ENCODE measurements at places on chromosomes 3 and 15.
A peak's percentile ranks its signal among the peaks of the same experiment; 100 is the strongest.

GRCh38 chr15:62607643-62608042 is 434.9 kb upstream of the TPM1 start:
- DNase-seq: no peak

- no peak for DNase-seq
Observed at GRCh38 chr3:64462203-64462602, 225.6 kb downstream of the ADAMTS9 start.

DNA sequence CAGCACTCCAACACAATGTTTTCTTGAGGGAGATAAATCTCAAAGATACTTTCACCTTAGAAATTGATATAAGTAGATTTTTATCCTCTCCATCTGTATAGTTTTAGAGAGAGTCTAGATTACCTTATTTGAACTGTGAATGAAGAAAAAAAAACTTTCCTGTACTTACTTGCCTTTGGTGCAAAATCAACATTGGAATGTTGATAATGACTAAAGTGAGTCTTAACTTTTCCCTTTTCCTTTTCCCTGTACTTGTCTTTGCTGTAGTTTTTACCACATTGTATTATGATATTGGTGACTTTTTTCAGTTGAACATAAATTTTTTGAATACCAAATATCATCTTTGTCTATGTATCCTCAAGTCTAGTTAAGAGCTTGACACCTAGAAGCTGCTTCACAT is 6.7 kb downstream of the ALCAM start:
- no peak for DNase-seq

- DNase-seq: peak; percentile 41
Observed at GRCh38 chr3:129278966-129279906, 566 bp downstream of the HMCES start.

- no peak for DNase-seq
Observed at GRCh38 chr3:101941318-101942040, 92.2 kb downstream of the NFKBIZ start.

- DNase-seq: no peak
Observed at GRCh38 chr3:89635137-89635536, 527.7 kb downstream of the EPHA3 start.

DNA sequence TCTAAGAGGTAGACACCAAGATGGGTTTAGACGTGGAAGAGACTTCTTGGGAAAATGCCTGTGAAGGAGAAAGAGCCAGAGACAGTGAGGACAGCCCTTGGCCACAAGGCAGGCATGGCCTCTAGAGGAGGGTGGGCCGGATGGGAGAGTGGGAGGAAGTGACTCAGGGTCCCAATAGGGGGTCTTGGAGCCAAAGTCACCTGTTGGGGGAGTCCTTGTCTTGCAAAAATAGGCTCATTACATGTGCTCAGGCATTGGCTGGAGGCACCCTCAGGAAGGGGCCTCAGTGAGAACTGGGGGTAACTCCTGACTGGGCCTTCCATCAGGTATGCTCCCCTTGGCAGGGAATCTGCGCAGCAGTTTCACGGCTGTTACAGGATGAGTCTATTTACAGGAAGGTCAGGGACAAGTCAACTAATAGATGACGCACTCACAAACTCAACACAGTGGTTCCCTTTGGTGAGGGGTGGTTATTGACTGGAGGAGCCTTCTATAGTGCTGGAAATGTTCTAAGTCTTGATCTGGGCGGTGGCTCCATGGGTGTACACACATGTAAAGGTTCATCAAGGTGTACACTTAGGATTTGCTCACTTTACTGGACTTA is 259.6 kb downstream of the XXYLT1 start:
- DNase-seq: no peak

DNA sequence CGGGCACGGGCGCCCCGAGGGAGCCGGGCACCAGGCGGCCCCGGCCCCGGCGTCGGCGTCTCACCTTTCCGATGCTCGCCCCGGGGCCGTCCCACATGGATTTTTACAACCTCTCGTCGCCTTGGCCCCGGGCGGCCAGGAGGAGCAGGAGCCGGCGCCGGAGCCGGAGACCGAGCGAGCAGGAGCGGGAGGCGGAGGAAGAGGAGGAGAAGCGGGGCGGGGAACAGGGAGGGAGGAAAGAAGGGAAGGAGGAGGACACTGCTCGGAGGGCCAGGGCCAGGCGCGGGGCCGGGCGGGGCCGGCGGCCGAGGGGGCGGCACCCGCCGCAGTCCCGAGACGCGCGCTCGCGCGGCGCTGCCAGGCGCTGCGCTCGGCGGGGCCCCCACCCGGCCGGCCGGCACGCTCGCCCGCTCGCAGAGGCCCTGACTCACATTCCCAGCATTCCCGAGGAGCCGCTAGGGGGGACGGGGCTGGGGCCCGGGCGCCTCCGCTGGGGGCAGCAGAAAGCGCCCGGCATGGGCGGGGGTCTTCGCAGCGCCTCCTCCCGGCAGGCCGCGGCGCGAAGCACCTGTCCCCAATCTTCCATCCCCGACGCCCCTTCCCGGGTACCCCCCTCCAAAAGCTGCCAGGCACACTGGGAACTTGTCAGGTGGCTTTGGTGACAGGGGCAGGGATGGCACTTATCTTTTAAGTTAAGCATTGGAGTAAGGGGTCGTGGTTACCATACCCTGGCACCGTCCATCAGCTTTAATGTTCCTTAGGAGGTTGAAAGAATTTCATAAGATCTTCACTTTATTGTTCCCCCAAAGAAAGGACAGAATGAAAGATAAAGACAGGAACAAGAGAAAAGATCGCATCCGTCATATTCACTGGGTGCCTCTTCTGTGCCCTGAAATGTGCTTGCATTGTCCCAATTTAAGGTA is at the start of gene ERC2:
TSS of gene ERC2 (minus strand) at position 284 of the 923 bp plus-strand sequence.
- no peak for DNase-seq

- DNase-seq: no peak
Observed at GRCh38 chr15:100284191-100284590, 57.6 kb downstream of the ADAMTS17 start.

DNA sequence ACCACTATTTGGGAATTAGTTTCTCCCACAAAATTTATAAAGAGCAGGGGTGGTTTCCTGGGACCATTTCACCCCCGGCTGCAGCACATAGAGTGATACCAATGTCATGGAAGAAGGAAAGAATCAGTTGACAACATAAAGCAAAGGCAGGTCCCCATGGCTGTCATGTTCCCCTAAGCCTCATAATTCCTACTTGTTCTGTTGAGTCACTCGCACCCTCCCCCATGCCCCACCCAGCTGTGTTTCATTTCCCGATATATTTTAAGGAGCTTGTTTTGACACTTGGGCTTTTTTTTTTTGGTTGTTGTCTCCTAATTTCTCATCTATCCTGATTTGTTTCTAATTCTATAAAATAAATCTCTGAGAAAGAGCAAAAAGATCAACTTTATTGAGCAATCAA is 24.9 kb downstream of the ERC2 start:
- no peak for DNase-seq

GRCh38 chr3:152350776-152351175 is 82.0 kb downstream of the MBNL1 start:
- DNase-seq: no peak

GRCh38 chr3:19248767-19249166 is 100.5 kb downstream of the KCNH8 start:
- no peak for DNase-seq

- no peak for DNase-seq
Observed at GRCh38 chr3:31948280-31948679, 32.8 kb downstream of the OSBPL10 start.

DNA sequence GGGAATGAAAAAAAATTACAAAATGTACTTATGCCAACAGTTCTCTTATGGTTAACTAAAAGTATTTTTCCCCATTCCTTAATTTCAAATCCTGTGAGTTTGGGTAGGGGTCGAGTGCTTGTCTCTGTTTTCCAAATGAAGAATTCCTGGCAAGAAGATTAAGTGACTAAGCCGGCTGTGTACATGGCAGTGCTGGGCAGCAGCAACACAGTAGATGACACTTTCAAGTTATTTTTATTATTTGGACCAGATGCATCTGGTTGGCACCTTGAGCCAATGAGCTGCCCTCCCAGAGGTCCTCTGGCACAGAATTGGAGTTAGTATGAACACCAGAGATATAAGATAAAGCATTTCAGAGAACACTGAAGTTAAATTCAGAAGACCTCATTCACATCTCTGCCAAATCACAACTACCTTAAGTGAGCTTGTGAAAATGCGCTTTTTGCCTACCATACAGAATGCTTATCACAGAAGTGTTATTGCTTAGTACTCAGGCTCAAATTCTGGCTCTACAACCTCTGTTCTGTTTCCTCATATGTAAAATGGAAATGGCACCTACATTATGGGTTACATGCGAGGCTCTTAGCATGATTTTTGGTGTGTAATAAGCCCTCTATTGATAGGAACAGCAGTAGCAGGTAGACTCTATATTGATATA is 256.9 kb downstream of the UBE2E2 start:
- no peak for DNase-seq

- no peak for DNase-seq
Observed at GRCh38 chr3:14765060-14765400, 53.7 kb upstream of the FGD5 start.

- no peak for DNase-seq
Observed at GRCh38 chr15:38470816-38471215, 16.9 kb downstream of the FAM98B start.

DNA sequence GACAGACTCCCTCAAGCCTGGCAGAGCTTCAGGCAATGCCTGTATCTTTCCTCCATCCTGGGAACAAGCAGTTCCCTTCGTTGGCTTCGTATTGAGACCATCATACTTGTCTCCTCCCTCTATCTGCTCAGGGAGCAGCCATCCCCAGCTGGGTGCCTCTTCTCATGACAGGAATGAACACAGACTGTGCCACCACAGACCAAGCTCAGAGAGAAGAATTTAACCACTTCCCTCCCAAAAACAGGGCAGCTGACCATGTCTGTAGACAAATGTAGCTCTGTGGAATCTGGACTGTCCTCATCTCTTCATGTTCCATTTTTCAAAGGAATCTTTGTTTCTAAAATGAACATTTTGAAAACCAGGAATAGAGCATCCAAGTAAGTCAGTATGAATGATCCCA is 245.4 kb downstream of the ERC2 start:
- DNase-seq: no peak

DNA sequence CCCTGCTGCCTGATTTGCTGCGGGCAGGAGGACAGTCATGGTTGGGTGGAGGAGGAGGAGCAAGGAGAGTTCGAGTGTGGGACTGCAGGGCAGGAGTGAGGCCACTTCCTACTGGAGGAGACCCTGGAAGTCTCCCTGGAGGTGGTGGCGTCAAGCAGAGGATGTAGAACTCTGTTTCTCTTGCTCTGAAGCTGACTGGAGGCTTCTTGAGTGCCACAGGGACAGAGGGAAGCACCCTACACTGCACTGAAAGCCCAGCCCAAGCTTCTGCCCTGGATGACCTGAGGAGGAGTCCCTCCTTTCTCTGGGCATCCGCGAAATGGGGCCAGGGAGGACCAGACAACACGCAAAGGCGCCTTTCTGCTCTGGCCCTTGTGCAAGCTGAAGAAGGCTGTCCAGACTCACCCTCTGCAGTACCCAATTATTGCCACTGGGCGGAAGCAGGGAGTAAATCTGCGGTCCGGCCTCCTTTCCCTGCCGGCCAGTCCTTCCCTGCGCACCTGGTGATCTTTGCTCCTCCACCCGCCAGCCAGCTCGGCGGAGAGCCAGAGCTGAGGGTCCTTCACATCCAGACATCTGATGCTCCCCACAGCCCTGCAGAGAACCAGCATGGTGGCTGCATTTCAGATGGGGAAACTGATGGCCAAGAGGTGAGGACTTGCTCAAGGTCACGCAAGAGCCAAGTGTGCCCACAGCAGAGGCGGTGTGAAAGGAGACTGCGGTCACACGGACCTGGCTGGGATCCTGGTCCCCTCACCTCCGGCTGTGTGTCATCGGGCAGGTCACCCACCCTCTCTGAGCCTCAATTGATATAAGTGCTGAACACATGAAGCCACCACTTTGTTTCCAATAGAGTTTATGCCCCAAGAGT is 207.1 kb downstream of the TBC1D2B start:
- DNase-seq: peak; percentile 19

- no peak for DNase-seq
Observed at GRCh38 chr15:87197981-87198380, 1058.6 kb downstream of the NTRK3 start.

DNA sequence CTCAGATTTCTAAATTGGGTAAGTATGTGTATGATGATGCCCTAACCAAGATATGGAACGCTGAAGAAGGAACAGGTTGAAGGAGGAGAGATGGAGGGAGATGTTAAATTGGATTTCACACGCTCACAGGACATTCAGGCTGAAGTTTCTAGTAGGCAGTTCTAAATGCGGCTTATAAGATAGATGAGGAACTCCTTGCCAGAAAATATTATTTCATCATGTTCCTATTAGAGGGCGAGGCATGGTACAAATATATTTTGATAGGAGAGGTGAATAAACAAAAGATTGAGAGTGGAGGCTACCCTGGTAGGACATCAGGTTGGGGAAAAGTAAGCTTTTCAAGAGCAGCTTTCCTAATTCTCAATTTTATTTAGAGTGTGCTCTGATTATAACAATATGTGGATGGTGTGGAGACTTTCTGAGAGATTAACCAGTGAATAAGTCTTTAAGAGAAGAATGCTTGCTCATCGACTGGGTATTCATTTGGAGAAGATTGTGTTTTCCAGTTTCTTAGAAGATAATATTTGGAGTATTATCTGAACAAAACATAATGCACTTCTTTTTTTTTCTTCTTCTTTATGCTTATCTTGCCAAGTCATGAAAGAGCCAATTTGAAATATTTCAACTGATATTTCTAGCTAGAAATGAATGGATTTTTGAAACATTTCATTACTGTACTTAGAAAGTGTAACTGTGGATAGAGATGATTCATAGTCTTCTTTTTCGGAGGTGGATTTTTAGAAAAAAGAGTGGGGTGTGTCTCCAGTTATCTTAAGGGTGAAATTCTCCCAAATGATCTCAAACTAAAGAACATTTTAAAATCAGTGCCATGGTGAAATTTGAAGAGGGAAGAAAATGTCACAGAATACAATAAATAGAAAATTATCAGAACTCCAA is 88.5 kb downstream of the B3GALNT1 start:
- no peak for DNase-seq

DNA sequence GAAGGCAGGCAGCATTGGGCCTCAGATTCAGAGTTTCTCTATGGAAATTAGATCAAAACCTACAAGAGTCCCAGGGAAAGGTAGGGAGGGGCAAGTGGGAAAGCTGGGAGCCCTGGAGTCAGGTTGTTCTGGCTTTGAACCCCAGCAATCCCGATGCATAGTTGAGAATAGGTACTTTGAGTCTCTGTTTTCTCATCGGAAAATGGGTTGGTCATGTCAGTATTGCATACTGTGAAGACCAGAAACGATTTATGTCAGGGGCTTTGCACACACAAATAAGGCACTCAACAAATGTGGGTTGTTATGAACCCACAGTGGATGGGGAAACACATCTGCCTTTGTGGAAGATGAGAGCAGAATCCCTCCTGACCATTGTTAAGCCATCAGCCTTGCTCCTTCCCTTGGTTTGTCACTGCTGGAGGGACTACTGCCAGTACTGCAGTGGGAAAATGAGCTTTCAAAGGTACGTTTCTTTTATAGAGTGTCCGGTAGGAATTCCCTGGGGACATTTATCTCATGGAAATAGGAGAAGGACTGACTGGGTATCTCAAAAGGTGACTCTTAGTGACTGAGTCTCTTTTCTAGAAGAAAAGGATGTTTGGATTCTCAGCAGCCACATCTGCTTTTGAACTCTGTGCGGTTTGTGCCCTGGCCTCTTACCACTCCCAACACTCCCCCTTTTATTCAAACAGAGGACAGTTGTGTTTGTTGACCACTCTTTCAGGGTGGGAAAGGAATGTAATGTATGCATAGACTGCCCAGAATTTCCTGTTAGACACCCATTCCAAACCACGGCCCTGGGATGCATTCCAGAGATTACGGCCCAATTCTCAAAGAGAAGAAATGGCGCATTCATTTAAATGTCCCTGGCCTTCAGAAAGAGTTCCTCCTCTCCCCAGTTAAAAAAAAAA is 54.6 kb upstream of the VILL start:
- no peak for DNase-seq
